GM04503 (cell line): ENCODE measurements at places on chromosomes 1 and 21.

DNA sequence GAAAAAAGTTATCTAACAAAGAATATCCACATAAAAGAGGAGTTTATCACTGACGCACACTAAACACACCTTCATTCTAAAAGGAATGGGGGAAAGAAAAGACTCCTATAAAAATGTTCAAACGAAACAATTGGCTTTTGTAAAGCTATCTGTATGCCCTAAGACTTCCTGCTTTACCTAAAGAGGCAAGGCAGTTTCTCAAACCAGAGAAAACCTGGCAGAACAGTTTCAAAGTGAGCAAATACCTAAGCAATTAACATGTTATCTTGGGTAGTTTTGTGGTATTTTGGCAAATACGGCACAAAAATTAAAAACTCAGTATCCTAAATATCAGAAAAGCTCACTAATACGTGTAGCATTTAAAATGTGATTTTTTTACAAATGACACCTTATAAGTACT is 1.9 kb downstream of the PUM1 start:
- no peak for DNase-seq

- no peak for DNase-seq
These were observed 37.8 kb upstream of the LPAR3 start for GRCh38 chr1:84930831-84931230.

DNA sequence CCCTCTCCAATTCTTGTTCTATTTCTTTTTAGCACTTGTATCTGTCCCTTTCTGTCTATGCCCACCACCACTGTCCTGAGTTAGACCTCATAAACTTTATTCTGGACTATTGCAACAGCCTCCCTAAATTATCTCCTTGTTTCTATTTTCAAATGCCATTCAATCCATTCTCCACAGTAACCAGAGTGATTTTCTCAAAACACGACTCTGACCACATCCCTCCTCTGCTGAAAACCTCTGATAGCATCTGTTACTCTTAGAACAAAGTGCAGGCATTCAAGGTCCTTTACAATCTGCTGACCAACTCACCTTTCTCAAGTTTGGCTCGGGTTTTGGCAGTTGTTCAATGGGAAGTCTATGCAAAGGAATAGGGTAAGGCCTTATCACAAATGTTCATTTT is 22.8 kb upstream of the GPX7 start:
- no peak for DNase-seq

- DNase-seq, result no peak
These were observed 204.0 kb upstream of the NFIA start for GRCh38 chr1:60878323-60878722.

- no peak for DNase-seq
These were observed 94.4 kb upstream of the SLC45A1 start for GRCh38 chr1:8223526-8223925.
